ENCODE measurements at places on chromosomes 7 and 10. TPM values are rescaled to one million over a fixed set of nuclear protein-coding genes. Genes with fewer than 3 reads are reported as not detected.

GRCh38 chr10:22314852-22315251 is 1.3 kb upstream of the COMMD3 start:
- no peak for DNase-seq

DNA sequence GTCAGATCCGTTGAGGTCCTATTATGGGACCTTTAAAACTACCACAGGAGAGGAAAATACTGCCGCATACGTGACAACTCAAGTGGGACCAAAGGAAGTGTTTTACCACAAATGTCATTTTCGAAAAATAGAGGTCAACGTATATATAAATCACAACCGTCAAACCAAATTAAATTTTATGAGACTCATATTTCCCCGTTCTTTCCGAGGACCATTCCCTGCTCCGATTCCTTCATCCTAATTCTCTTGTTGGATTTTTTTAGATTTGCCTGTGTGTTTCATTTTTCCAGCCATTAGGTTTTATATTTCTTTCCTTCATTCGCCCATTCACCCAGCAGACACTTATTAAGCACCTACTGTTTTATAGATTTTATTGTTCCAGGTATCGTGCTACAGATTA is 583.9 kb upstream of the FOXK1 start:
- DNase-seq: no peak

GRCh38 chr7:47102331-47102841 is 479.5 kb downstream of the TNS3 start:
- no peak for DNase-seq

HSPA12A gene
- polyA plus RNA-seq: 68.3 TPM

TMEM270 gene
- polyA plus RNA-seq: not detected

SUGCT gene
- 2.4 TPM for polyA plus RNA-seq
